ENCODE measurements at places on chromosomes 7 and 10.

DNA sequence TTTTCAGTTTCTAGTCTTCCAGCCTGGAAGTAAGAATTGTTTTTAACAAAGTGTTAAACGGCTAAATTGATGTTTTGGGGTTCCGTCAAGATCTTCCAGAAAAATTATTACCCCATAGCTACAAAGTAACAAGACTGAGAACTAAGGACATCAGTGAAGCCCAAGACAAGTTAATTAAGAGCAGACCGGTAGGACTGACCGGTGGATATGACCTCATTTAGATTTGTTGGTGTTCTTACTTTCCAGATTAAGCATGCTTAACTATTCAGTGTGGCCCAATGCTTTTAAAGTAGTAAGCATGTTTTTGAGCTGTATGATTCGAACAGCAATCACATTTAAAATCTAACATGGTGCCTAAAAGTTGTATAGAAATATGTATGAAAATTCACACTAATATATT lies 73.1 kb upstream of the RPA3 start:
- DNase-seq = no peak

- no peak for DNase-seq
These were observed 421.9 kb upstream of the GALNT17 start for GRCh38 chr7:70710011-70710480.

GRCh38 chr7:150421831-150422230 lies 28.6 kb upstream of the GIMAP8 start:
- DNase-seq = no peak

GRCh38 chr10:119176166-119176565 lies 2.4 kb downstream of the PRDX3 start:
- no peak for DNase-seq

GRCh38 chr10:122338609-122339441 lies 35.7 kb upstream of the PLEKHA1 start:
- DNase-seq = no peak

- no peak for DNase-seq
These were observed 70.7 kb upstream of the ADO start for GRCh38 chr10:62733654-62734293.

GRCh38 chr7:39691821-39692220 lies 68.4 kb downstream of the RALA start:
- no peak for DNase-seq

- DNase-seq = no peak
These were observed 1128.7 kb downstream of the CNTNAP2 start for GRCh38 chr7:147245274-147245673.

GRCh38 chr10:122427280-122427679 lies 27.2 kb upstream of the ARMS2 start:
- no peak for DNase-seq

All from COR-L47 (cell line).